ENCODE measurements at places on chromosomes 12 and 14.
A peak's percentile ranks its signal among the peaks of the same experiment; 100 is the strongest.

GRCh38 chr12:39905152-39905551 is 200.7 kb downstream of the SLC2A13 start:
- no peak for DNase-seq

GRCh38 chr14:104132981-104133380 is 5.4 kb upstream of the KIF26A start:
- DNase-seq: no peak

- DNase-seq: no peak
Observed at GRCh38 chr12:920676-921075, 28.8 kb downstream of the RAD52 start.

DNA sequence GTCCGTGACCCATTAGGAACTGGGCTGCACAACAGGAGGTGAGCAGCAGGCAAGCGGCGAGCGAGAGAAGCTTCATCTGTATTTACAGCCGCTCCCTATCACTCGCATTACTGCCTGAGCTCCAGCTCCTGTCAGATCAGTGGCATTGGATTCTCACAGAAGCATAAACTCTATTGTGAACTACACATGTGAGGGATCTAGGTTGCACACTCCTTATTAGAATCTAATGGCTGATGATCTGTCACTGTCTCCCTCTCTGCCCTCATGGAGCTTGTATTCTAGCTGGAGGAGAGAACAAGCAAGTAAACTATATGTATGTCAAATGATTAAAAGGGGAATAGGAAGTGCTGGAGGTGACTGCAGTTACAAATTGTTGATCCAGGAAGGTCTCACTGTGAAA is 479.1 kb downstream of the EGLN3 start:
- no peak for DNase-seq

- peak; percentile 40 for DNase-seq
Observed at GRCh38 chr14:53929871-53930715, 26.5 kb downstream of the BMP4 start.

- no peak for DNase-seq
Observed at GRCh38 chr14:55927028-55927427, 191.2 kb upstream of the PELI2 start.

- no peak for DNase-seq
Observed at GRCh38 chr12:103811791-103812190, 29.2 kb downstream of the NT5DC3 start.

- DNase-seq: no peak
Observed at GRCh38 chr12:53328043-53328435, 6.6 kb upstream of the AAAS start.

GRCh38 chr14:92633274-92633616 is 115.2 kb downstream of the LGMN start:
- no peak for DNase-seq

- no peak for DNase-seq
Observed at GRCh38 chr12:63070709-63071108, 80.3 kb downstream of the AVPR1A start.

- no peak for DNase-seq
Observed at GRCh38 chr14:94029265-94029664, 3.1 kb downstream of the OTUB2 start.

DNA sequence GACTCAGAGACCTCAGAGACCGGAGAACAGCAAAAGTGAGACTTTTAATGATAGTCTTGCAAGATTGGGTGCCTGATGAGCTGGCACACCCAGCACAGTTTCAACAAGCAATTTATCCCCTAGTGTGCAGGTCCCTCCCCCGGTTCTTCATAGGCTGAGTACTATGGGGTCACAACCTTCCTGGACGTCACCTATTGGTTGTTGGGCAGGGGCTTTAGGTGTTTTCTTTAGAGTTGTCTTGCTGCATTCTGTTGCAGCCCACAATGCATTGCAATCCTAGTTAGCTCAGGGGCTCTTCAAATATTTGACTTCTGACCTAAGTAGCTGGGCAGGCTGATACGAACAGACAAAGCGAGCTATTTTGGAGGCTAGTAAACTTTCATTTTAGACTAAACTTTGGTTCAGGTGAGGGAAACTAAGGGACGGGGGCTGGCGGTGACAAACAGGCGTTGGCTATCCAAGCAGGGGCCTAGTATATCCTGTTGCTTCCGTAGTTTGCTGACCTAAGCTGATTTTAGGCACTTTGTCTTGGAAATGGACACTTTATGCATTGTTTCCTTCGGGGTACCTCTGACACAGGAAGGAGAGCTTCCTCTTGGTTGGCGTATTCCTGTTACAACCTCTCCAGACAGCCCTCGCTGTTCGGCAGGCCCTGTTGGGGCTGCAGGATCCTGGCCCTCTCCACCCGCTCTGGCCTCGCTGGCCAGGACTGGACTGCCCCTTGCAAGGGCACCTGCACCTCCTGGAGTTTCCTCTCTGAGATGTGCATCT is 14.1 kb downstream of the SIVA1 start:
- DNase-seq: no peak

- no peak for DNase-seq
Observed at GRCh38 chr14:88243946-88244345, 79.1 kb downstream of the KCNK10 start.

GRCh38 chr12:72304751-72305150 is 32.6 kb downstream of the TRHDE start:
- DNase-seq: no peak

GRCh38 chr12:116977465-116978380 is 67.0 kb downstream of the FBXW8 start:
- no peak for DNase-seq

DNA sequence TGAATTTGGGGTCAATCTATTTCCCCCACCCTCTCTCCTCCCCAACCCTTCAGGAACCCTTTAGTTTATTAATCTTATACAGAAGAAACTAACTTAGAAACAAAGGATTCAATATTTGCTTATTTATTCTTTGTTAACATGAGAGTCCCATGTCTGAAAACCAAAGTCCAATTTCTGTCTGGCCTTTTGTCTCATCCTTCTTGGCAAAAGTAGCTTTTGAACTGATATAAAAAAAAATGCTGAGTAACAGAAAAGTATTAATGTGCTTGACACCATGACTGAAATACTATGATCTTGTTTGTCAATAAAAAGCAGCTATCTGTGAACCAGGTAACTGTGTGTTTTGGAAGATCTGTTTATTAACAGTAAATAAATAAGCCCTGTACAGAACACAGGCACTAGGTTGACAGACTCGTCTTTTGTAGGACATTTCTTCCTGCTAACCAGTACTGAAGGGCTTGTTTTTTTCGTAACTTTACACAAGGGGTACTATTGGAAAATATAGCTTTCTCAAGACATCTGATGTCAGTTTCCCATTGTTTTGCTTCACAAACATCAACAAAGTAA is 10.8 kb downstream of the PIGH start:
- DNase-seq: no peak

- no peak for DNase-seq
Observed at GRCh38 chr14:94395888-94396574, 7.6 kb upstream of the SERPINA1 start.

- DNase-seq: no peak
Observed at GRCh38 chr12:95674631-95675030, 115.9 kb downstream of the NTN4 start.

DNA sequence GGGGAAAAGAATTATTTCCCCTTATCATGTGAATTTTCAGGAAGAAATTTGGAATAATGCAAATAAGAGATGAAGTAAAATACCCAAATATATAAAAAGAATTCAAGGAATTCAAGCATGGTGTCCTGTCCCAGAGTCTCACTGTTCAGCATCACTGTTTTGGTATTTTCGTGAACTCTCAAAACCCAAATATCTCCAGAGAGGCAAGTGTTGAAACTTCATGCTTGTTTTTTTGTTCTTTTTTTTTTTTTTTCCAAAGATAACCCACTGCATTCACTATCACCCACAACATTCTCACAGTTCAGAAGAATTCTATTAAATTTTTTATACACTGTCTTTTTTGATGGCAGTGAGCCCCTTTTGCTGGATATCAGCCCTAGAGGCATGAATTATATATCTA is 354.9 kb downstream of the DIO2 start:
- DNase-seq: no peak

DNA sequence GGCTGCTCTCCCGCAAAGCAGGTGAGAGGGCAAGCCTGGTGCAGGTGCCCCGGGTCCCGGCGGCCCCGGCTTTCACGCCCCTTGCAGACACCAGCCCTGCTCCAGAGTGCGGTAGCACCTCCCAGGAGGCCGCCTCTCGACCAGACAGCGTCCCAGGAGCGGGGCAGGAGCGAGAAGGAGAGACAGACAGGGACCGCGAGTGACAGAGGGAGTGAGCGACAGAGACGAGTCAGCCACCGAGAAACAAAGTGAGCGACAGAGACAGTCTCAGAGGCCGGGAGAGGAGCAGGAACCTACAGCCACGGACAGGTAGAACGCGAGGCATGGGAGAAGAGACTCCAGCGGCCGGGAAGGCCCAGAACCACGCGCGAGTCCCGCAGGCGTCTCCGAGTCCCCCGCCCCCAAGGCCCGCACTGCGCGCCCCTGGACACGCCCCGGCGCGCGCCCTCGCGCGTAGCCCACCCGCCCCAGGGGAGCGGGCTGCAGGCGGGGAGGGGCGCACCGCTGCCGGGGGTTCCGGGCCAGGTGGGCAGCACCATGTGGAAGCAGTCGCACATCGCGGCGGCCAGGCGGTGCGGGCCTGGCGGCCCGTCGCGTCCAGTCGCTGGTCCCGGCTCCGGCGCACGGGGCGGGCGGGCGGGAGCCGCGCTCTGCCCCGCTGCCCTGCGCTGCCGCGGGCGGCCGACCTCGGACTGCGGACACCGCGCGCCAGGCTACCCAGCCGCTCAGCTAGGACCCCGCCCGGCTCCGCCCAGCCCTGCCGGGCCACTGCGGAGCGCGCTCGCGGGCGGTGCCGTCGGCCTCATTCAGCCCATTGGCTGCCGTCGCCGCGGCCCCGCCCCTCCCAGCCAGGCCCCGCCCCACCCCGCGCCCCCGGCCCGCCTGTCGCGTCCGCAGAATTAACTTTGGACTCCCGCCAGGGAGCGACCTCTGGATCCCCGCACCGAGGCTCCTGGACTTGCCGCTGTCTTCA is at the start of gene AHNAK2:
Gene AHNAK2, minus strand, starts transcription at position 694 of the 973 bp plus-strand sequence. Its CDS starts 137 bp downstream, at position 557.
- peak; percentile 71 for DNase-seq

DNA sequence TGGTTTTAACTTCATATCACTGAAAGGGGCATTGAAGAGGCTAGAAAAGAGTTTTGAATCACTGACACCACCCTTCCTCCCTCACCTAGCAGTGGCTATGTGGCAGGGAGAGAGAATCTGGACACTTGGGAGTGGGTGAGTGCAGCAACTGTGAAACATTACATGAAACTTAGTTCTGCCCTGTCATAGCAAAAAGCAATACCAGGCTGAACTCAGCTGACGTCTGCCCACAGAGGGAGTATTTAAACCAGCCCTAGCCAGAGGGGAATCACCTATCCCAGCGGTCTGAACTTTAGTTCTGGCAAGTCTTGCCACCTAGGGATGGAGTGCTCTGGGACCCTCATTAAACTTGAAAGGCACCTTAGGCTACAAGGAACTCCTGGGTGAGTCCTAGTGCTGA is 20.7 kb upstream of the UNC79 start:
- no peak for DNase-seq

DNA sequence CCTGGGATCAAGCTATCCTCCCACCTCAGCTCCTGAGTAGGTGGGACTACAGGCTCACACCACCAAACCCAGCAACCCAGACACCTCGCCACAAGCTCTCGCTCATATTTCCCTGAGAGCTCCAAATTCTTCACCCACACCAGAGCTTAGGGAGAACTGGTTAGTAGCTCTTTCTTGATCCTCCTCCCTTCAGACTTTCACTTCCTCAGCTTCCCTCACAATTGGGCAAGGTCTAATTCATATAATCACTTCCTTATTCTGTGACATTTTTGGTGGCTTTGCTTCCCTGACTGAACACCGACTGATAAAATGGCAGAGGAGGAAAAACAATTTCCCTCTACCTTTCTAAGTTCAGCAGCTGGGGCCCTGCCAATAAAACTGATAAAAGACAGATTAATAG is 88.5 kb downstream of the GXYLT1 start:
- DNase-seq: no peak

DNA sequence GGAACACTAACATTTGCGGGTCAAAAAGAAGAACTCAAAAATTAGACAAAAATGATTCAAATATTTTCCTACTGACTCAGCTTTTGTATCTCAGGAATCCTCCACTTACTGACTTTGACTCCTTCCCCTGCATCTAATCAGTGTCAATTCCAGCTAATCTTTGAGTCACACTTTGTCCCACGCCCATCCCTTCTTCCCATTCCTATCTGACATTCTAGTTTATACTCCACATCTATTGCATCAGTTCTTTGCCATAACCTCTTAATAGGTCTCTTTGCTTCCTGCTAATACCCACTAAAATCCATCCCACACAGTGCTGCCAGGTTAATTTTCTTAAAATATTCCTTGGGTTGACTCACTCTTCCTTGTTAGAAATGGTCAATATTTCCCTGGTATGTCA is 19.1 kb downstream of the BBS10 start:
- DNase-seq: no peak

DNA sequence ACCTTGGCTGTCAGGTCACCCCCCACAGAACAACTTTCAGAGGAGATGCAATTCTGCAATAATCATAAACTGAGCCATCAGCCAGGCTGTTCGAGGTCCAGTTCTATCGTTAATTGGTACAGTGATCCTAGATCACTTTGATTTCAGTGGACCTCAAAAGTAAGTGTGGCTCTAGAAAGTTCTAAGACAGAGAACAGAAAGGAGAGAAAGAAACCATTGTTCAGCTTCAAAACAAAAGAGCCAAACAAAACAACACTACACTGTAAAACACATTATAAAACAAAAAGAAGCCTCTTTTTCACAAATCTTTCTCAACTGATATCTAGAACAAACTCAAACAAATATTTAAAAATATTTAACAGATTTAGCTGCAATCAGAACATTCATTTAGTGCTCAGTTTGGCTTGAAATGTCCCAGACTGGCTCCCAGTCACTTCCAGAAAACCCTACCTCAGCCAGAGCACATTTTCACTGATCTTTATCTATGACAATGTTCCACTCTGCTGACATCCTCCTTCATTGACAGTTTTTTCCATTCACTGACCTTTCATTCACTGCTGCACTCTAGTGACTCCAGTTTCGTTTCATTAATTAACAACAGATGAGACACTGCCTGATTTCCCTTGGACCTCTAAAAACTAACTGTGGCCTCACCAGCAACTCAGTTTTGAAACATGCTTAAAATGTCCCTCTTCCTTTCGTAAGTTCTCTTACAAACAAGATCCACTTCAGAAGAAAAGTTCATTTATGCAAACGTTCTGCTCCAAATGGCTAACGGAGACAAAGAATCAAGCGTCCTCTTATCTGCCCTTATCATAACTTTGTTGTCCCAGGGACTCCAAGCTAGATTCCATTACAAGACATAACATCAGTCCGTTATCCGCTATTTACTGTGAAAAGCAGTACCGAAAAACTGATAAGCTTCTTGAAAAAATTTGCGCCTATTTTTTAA is 56.8 kb downstream of the DUSP16 start:
- no peak for DNase-seq

DNA sequence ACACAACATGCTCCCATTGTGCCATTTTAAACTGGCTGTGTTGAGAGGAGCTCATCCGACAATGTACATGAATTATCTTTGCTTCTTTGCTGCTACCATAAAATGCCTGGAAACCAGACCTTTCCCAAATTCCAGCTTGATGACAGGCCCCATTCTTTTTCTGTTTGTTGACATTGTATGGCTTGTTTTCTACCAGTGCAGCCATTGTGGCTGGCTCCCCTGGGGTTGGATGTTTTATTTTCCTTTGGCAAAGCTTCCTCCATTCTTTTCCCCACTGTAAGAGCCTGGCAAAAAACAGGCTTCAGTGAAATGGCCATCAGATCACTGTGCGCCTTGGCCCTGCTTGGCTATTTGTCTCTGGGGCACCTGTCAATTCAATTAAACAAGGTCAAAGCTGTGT is 532.5 kb downstream of the VRK1 start:
- DNase-seq: no peak

Data from activated CD4-positive, alpha-beta T cell treated with anti-CD3 and anti-CD28 coated beads, Interleukin-2, amount 50 U/mL, for 48 hours (primary cell).